ENCODE measurements at places on chromosomes 13 and 19.

DNA sequence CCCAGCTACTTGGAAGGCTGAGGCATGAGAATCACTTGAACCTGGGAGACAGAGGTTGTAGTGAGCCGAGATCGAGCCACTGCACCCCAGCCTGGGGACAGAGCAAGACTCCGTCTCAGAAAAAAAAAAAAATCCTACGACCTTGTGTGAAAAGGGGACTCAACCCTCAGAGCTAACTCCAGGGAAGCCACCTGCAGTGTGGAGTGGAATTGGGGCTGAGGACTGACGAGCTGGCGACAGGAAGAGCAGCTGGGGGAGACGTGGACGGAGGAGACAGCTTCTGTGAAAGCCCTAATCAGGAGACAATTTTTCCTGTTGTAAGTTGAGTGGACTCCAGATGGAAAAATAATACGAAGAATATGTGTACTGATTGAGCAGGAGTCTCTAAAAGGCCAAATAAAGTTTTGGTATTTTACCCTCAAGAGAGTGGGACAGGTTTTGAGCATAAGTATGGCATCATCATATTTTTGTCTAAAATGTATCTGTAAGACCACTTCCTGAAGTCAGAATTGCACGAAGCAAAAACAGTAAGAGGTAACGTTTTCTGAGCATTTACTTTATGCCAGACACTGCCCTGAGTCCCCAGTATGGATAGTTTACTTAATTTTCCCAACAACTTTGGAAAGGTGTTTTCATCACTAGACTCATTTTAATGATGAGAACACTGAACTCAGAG is 12.0 kb upstream of the LAIR1 start:
- DNase-seq: no peak

DNA sequence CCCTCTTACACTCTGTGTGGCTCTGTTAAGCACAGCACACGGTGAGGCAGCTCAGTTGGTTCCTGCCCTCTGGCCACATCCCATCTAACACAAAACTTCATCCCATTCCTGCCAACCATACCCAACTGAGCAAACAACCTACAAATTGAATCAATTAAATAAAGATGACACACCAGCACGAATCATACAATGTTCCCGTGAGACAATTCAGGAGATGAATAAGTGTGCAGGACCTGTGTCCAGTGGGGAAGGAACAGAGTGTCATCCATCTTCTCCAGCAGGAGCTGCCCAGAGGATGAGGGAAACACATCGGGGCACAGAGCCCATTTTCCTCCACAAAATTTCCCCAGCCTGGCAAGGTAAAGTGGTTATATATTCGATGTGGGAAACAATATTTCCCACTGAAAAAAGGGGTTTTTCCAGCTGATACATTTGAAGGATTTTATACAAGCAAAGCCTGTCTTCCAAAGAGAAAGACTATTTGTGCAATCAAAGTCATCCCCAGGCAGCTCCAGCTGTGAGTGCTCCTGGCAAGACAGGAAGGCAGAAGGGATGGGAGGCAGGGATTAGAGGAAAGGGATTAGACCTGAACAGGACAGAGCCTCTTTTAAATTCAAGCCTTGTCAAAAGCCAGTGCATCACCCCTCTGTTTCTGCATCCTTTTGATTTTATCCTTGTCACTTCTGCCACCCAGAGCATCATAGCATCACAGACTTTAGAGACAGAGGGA is 240.2 kb downstream of the LHFPL6 start:
- DNase-seq: no peak

DNA sequence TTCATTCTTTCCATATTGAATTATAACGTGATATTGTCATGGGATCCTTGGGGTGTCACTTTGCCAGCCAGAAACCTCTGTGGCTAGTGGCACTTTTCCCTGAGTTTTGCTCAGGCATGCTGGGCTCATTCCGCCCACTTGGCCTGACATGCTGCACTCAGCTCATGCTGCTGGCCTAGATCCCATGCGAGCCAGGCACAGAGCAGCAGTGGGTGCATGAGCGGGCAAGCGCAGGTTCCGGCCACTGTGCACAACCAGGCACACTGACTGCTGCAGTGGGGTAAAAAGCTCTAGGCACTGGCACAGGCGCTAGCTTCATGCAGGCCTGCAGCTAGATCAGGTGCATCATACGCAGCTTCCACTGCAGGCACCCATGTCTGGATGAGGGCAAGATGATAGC is 221.2 kb downstream of the MAB21L1 start:
- DNase-seq: no peak

DNA sequence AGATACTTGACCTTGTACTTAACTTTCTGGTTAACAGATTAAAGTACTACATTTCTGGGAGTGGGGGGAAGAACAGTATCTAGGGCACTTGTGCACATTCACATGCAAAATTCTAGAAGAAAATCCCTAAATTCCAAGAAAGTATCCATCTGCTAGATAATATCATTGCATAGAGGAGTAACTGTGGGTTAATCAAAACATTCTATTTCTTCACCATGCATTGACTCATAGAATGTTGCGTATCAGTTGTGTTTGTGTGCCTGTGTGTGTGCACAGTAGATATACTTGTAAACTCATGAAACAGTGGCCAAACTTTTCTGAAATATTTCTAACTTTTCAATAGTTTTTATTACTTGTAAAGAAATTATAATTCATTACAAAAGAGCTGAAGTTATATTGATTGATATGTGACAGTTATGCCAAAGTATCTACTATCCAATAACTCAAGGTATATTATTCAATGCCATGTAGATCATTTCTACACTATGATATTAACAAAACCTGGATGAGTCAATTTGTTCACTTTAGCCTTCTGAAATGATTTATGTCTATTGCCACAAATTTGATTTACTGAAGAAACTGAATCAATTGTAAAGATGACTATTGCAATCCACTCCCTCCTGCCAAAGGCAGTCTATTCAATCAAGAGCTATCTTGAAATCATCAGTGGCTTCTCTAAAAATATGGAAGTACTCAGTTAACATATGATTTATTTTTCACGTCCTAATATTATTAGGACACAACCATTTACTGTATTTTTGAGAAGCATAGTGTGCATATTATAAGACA is 756.7 kb upstream of the ARGLU1 start:
- DNase-seq: no peak

DNA sequence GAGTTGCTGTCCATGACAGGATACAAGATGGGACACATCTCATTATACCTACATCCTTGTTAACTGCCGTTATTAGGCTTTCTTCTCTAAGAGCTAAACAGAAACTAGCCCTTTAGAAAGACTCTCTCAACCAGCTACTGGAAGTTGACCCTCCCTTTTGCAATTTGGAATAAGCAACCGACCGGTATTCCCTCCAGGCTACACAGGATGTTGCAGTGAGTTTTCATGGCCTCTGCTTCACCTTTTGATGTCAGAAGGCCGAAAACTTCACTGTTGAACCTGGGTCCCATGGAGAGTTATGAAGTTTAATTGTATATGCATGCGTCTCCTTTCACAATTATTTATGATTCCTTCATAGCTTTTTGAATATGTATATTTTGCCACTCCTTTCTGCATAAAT is 1042.5 kb upstream of the SPRY2 start:
- DNase-seq: no peak

DNA sequence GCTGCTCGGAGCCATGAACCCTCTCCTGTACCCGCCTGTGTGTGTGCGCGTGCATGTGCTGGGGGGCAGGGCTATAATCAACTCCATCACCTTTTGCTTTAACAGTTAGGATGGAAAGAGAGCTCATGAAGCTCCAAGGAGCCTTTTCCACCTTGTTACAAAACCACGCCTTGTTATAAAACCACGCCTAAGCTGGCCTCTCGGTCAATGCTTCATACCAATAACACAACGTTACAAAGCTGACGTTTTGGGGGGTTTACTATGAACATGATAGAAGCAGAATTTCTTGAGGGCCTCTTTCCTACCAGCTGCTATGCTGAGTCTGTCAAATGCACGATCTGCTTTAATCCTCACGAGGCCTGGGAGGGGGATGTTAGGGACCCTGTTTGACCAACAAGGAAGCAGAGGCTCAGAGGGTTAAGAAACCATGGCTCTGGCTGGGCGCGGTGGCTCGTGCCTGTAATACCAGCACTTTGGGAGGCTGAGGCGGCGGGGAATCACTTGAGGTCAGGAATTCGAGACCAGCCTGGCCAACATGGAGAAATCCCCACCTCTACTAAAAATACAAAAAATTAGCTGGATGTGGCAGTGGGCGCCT is 11.9 kb downstream of the CAPS start:
- DNase-seq: no peak
